Activated CD8-positive, alpha-beta memory T cell treated with anti-CD3 and anti-CD28 coated beads for 1 hour (primary cell): ENCODE measurements at places on chromosomes 13 and 19.

DNA sequence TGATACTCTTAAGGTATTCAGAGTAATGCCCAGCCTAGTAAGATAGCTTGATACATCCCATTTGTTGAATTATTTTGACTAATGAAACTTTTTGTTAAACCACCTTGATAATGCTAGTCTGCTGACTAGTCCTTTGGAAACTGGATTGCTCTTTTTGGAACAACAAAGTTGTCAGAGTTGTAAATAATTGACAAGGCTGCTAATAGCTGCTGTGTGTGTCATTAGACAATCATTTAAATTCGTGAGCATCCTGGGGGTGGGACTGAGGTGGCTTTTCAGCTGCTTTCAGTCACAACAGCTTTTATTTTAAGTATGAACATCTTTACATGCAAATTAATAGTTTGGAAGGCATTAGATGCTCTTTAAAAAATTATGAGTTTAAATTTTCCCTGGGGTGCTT is 153.5 kb downstream of the HS6ST3 start:
- DNase-seq: no peak

- no peak for DNase-seq
These were observed 78.2 kb downstream of the SHISA2 start for GRCh38 chr13:25973576-25973975.

DNA sequence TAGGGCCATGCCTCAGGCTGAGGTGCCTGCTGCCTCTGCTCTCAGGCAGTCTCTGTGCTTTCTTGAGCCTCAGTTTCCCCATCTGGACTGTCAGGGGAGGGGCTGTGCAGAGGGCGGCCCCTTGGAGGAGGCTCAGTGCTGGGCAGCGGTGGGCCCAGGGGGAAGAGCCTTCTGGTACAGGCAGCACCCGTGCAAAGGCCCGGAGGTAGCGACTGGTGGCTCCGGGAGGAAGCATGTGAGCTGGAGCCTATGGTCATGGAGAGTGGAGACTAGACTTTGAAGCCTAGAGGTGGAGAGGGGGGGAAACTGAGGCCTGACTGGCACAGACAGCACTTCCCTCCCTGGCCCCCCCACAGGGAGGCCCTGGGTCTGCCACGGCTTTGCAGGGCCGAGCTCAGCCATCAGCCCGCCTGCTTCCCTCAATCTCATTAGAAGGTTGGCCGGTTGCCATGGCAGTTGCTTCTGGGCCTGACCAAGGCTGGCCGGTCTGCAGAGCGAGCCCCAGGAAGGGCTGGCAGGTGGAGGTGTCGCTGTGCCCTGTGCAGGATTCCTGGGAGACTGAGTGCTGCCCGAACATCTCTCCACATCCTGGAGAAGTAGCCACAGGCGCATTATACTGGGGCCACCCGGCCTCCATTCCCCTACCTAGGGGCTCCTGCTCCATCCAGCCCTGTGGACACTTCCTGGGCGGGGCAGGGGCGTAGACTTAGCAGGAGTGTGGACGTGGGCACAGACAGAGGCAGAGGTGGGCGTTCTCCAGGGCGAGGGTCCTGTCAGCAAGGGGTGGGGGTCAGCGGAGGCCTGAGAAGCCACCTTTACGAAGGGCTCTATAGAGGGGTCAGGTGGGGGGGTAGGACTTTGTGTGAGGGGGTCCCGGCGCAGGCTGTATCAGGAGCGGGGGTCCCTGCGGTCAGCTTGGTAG is 53.2 kb downstream of the CRTC1 start:
- DNase-seq: no peak

DNA sequence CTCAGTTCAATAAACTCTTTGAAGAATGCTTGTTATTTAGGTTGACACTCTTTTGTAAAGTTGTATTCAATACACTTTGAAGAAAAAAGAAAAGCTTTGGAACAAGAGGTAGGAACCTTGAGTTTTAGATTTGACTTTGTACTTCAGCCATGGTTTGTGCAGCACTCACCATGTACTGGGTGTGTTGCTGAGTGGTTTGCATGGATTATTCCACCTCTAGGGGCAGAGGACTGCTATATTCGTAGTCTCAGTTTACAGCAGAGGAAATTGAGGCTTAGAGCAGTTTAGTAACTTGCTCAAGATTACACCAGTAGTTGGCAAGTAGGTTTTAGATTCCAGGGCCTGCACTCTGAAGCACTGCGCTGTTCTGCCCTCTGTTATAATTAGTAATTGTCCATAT is 68.8 kb downstream of the DNAJC3 start:
- DNase-seq: no peak

DNA sequence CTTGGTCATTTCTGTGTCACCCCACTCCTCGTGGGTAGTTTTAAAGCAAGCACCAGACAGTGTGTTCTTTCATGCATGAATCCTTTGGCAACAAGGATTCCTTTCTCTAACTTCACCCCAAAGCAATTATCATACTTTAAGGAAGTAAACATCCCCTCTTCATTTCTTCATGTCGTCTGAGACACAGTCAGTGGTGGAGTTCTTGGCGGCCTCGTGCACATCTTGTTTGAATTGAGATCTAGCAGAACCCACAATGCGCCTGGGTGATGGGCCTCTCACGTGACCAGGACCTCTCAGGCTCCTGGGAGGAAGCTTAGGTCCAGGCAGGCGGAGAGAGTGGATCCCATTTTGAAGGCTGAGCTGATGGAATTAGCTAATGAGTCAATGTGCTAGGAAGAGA is 2.6 kb downstream of the ACSBG2 start:
- DNase-seq: no peak

DNA sequence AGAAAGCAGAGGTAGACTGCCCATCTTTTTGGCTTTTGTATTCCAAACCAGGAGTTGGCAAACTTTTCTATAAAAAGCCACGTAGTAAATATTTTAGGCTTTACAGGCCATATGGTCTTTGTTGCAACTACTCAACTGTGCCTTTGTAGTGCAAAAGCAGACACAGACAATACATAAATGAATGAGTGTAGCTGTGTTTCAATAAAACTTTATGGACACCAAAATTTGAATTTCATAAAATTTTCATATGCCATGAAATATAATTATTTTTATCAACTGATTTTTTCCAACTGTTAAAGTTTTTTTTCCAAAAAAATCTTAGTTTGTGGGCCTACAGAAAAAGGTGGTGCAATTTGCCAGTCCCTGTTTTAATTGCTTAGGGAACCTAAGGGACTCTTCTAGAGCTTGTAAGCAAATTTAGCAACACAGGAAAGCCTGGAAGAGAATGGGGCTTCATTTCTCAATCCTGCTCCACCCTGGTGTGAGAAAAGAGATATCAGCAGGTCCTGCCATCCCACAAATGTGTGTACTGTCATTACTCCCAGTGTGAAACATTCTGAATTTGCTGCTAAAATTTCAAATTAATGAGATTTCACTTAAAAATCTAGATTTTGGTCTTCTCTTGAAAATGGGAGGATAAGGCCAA is 194.2 kb downstream of the RGCC start:
- DNase-seq: no peak

DNA sequence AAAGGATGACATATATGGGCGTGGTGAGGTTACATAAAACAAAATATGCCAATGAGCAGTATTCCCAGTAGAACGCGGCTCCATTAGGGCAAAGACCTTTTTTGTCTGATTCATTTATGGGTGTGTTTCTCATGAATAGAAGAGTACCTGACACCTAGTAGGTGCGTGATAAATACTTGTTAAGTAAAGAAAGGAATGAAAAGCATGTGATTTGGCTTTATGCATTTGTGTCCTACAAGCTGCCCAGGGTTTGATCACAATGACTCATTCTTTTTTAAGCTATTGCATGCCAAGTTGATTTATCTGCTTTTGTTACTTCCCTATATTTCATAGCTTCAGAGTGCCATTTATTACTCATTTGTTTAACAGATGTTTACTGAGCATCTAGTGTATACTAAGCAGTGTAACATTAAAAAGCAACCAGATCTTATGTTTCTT is 19.1 kb upstream of the KCTD4 start:
- no peak for DNase-seq

DNA sequence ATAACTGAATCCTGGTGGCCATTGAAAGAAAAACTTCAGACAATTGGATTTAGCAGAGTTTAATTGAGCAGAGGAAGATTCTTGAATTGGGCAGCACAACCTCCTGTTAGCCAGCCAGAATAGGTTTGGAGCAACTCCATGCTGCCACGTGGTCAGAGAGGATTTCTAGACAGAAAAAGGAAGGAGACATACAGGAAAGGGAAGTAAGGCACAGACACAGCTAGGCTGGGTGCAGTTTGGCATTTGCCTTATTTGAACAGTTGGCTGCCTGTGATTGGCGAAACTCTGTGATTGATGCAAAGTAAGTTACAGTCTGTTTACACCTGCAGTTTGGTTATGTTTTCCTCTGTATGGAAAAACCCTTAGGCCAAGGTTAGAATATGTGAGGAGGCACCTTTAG is 85.8 kb upstream of the SPATA13 start:
- no peak for DNase-seq
